ENCODE measurements at places on chromosomes 3 and 15. TPM values are rescaled to one million over a fixed set of nuclear protein-coding genes. Genes with fewer than 3 reads are reported as not detected.

CFAP100 gene
- not detected for total RNA-seq

DNA sequence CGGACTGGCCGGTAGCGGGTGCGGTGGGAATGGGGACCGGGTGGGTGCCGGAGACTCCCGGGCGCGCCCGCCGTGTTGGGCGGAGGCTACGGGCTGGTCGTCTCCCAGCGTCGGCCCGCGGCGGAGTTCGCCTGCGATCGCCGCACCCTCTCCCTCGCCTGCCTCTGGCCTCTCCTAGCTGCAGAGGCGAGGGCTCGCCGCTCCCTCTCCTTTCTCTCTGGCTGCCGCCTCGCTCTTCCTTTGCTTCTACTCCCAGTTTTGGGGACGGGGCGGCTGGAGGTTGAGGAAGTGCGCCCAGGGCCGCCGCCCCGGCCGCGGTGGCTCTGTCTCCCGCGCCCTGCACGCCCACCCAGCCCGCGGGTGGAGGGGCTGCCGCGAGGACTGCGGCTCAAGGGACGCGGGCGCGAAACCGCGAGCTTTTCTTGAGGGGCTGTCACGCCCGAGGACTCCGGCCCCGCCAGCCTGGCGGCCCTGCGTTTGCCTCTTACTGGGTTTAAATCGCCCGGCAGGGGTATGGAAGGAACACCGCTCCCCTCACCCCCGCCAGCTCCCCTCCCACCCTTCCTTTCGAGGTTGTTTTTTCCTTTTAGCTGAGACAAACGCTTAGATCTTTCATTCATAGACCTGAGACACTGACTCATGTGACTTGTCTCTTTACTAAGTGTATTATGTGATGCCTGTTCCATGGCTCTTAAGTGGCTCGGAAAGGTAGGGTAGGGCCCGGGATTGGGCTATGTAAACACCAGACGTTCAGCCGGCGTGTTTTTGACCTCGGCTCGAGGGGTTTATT is 654 bp downstream of the PIK3CA start:
- peaks cover 42% of the 10 kb centered on the region for H3K4me1 ChIP-seq
- H3K36me3 ChIP-seq: no peaks in the 10 kb centered on the region
- H3K4me3 ChIP-seq: peak overlapping the region; percentile 96
- DNase-seq: peak; percentile 82

HYAL1 gene
- total RNA-seq: 5.4 TPM

LINGO1 gene
- not detected for total RNA-seq

CHST14 gene
- total RNA-seq: 4.8 TPM

- H3K4me1 ChIP-seq: no peaks in the 10 kb centered on the region
- DNase-seq: peak; percentile 82
- peak overlapping the region; percentile 32 for H3K27ac ChIP-seq
- H3K36me3 ChIP-seq: no peaks in the 10 kb centered on the region
- H3K4me3 ChIP-seq: no peak overlapping the region
These were observed 308.5 kb downstream of the SV2B start for GRCh38 chr15:91408476-91409076.

SI gene
- total RNA-seq: 17.4 TPM

DNA sequence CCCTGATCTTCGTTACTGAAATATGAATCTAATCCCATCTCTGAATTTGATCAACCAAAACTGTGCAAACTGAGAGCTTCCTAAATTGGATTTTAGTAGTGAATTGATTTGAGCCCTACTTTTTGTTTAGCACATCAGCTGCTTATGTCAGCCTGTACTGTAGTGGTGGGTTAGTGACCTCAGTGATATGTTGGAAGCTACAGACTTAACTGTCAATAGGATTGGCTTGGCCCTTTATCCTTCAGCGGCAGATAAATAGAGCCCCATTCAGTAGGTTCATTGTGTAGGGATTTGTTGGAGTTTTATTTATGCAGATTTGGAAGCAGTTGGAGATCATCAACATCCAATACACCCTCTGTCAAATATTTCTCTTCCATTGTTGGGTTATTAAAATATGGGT is 409.7 kb downstream of the SOX2 start:
- no peaks in the 10 kb centered on the region for H3K36me3 ChIP-seq
- H3K4me3 ChIP-seq: no peak overlapping the region
- no peaks in the 10 kb centered on the region for H3K27me3 ChIP-seq
- H3K27ac ChIP-seq: no peak overlapping the region
- no peak for DNase-seq
- no peaks in the 10 kb centered on the region for H3K4me1 ChIP-seq

GRCh38 chr3:115922681-115923347 is 299.5 kb downstream of the GAP43 start:
- H3K36me3 ChIP-seq: no peaks in the 10 kb centered on the region
- no peaks in the 10 kb centered on the region for H3K4me1 ChIP-seq
- no peak overlapping the region for H3K4me3 ChIP-seq
- no peak overlapping the region for H3K27ac ChIP-seq
- no peaks in the 10 kb centered on the region for H3K27me3 ChIP-seq
- peak; percentile 7 for DNase-seq

DNA sequence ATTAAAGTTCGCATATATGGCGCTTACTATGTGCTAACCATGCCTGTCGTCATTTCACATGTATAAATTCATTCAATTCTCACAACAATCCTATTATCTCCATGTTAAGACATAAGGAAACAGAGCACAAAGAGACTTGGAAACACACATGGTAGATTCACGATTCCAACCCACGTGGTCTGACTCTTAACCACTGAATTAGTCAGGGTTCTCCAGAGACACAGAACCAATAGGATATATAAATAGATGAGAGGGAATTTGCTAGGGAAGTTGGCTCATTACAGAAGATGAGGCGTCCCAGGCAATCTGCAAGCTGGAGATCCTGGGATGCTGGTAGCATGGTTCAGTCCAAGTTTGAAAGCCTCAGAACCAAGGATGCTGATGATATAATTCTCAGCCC is 765.3 kb downstream of the TBL1XR1 start:
- H3K27me3 ChIP-seq: no peaks in the 10 kb centered on the region
- no peak overlapping the region for H3K4me3 ChIP-seq
- H3K27ac ChIP-seq: no peak overlapping the region
- no peaks in the 10 kb centered on the region for H3K4me1 ChIP-seq
- no peaks in the 10 kb centered on the region for H3K36me3 ChIP-seq

- H3K27ac ChIP-seq: no peak overlapping the region
- no peaks in the 10 kb centered on the region for H3K27me3 ChIP-seq
- H3K4me1 ChIP-seq: no peaks in the 10 kb centered on the region
These were observed 37.7 kb downstream of the SLMAP start for GRCh38 chr3:57793737-57794187.

- H3K27ac ChIP-seq: no peak overlapping the region
- no peaks in the 10 kb centered on the region for H3K36me3 ChIP-seq
- no peak overlapping the region for H3K4me3 ChIP-seq
- peak; percentile 53 for DNase-seq
- H3K4me1 ChIP-seq: peaks cover 22% of the 10 kb centered on the region
These were observed 69.4 kb downstream of the ZBTB20 start for GRCh38 chr3:115077501-115078250.

GRCh38 chr3:169966951-169967915 is 626 bp downstream of the SEC62 start:
- H3K36me3 ChIP-seq: no peaks in the 10 kb centered on the region
- peak overlapping the region; percentile 67 for H3K4me3 ChIP-seq
- peaks cover 59% of the 10 kb centered on the region for H3K4me1 ChIP-seq
- DNase-seq: peak; percentile 44

WNT5A gene
- total RNA-seq: 13.0 TPM

PFKFB4 gene
- not detected for total RNA-seq

DNA sequence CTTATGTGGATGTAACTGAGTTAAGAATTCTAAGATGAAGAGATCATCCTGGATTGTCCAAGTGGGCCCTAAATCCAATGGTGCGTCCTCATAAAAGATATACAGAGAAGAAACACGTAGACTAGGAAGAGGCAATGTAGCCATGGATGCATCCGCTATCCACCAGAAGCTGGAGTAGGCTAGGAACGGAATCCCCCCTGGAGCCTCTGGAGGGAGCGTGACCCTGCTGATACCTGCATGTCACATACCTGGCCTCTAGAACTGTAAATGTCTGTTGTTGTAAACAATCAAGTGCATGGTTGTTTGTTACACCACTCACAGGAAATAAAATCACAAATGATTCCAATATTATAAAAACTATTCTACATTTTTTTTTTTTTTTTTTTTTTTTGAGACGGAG is 254.5 kb upstream of the RORA start:
- H3K36me3 ChIP-seq: no peaks in the 10 kb centered on the region
- H3K4me3 ChIP-seq: no peak overlapping the region
- H3K4me1 ChIP-seq: no peaks in the 10 kb centered on the region

ALDH1A3 gene
- total RNA-seq: 37.6 TPM

IL5RA gene
- not detected for total RNA-seq

GRCh38 chr15:66400351-66400774 is 13.7 kb downstream of the MAP2K1 start:
- H3K4me1 ChIP-seq: peaks cover 27% of the 10 kb centered on the region
- peaks cover 21% of the 10 kb centered on the region for H3K36me3 ChIP-seq
- H3K4me3 ChIP-seq: no peak overlapping the region
- DNase-seq: no peak

All from stomach (tissue), 19 donors.